Activated CD4-positive, alpha-beta T cell treated with anti-CD3 and anti-CD28 coated beads, Interleukin-2, amount 50 U/mL, for 48 hours (primary cell): ENCODE measurements at places on chromosomes 16 and 17.

DNA sequence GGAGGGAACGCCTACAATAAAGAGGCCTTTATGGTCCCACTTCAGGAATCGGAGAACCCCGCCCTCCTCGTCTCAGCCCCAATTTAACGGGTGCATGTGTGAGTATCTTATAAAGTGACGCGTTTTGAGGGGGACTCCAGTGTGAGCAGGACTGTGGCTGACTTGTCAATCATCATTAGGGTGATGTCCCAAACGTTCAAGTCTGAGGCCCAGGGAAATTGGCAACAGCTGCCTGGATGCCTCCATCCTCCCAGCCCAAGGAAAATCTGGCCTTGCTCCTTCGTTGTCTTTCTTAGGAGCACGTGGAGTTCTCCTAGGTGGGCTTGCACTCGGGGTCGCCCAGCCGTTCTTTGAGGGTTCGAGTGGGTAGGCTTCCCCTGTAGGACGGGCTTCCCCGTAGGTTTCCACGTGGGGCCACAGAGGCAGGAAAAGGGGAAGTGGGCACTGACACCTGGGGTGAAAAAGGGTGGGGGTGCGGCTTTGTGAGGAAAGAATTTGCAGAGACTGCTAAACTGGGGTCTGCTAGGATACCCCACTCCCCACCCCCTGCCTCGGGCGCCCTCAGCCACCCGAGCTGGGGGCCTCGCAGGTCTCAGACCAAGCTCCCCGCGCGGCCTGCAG, 561 bp upstream of the HERPUD1 start:
- DNase-seq, result no peak

DNA sequence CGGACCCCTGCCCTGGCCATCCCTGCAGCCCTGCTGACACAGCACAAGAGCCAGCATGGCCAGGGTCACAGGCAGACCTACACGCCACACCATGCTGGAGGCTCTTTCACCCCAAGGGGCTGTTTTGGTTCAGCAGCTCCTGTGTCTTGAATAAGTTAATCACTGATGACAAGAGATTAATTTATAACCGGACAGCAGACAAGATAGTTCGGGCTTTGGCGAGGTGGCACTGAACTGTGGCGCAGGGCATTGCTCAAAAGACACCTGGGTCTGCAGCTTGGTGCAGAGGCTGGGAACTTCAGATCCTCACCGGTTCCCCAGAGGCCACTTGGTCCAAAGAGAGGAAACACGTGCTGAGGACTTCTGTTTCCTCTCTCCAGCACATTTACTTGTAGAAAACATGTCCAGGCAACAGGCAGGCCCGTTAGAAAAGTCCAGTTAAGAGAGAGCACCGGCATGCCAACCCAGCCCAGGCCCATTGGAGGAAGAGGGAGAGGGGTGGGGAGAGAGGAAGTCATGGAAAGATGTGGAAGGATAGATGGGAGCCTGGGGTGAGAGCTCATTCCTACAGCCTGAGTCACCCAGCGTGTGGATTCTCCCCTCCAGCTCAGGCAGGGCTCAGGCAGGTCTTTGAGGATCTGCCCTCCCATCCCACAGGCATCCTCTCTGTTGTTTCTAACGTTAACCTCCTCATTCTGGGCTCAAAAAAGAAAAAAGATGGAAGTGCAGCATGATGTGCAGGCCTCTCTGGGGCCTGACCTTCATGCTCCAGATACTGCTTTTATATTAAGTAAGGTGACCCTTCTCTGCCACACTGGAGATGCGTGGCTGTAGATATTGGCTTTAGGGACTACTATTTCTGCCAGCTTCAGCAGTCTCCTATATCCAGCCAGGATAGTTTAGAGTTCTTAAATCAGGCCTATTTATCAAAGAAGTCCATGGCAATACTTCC, 80.0 kb upstream of the HNF1B start:
- no peak for DNase-seq

- no peak for DNase-seq
Measured at GRCh38 chr16:66477028-66477515, 50.0 kb downstream of the BEAN1 start.

- DNase-seq, result no peak
Measured at GRCh38 chr17:30225919-30226553, 9.5 kb downstream of the SLC6A4 start.

DNA sequence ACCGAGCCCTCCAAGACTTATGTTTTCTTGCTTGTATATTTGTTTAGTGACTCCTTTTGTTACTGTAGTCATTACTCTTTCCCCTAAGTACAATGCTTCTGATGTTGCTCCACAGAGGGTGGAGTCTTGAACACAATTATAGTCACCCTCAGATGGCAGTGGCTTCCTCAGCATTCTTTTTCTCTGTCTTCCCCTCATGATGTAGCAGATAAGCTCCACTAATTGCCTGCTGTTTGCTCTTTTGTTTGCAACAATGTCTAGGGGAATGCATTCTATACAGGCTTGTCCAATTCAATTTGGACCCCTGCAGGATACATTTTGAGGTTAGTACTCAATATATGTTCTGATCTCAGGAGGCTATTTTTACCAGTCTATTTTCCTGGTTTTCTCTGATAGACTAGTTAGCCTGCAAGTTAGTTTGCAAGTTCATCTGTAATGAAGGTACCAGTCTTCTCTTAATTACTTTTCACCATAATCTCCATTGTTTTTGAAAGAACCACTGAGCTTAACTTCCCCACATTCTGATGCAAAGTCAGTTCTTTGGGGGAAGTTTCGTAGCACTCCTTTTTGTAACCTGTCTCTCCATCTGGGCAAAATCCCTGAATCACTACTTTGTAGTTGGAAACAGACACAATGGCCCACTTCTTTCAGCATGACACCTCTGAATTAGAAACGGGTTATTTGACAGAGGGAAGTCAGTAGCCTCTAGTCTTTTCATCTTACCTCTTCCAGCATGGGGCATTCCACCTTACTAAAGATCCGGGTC, 1509.2 kb downstream of the CDH11 start:
- DNase-seq, result no peak

DNA sequence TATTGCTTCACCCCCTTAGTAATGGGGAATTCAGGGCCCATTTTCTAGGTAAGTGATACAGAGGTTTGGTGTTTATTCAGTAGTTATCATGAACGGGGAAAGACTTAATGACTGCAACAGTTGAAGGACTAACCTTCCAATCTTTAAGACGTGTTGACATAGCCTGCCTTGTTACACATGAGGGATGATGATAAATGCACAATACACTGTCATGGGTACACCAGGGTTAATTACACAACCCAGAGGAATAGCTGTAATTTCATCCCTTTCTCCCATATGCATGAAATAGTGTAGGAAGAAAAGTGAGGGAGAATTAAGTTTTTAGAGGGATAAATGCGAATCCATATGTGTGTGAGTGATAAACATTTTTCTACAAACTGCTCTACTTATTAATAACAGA, 10.7 kb downstream of the MYH4 start:
- no peak for DNase-seq

DNA sequence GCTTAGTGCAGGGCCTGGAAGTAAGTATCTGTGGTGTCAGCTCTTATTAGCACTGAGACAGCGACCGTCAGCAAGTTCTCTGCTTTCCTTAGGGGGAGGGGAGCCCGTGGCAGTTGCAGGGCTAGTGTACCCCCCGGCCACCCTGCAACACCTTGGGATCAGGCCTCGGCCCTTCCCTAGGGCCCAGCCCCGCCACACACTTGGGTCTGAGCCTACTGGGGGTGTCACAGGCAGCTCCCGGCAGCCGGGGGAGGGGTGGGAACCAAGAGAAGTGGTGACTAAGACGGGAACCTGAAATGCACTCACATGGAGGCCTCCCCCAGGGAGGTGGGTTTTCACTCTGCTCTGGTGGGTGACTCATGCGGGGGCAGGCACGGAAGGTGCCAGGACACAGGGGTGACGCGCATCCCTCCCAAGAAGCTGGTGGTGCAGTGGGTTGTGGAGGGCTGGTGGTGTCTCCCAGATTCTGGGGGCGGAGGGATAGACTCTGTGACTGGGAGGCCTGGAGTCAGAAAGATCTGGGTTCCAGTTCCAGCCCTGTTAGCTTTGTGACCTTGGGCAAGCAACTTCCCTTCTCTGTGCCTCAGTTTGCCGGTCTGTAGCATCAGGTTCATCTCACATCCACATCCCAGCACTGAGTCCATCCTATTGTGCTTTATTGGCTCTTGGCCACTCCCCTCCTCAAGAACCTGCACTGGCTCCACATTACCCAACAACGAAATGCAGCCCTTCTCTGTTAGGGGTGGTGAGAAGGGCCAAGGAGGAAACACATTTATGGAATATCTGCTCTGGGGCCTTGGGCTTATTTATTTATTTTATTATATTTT, 44.5 kb downstream of the LAT start:
- peak; percentile 90 for DNase-seq

- no peak for DNase-seq
Measured at GRCh38 chr17:60327901-60328273, 64.0 kb downstream of the USP32 start.
